Stimulated activated CD4-positive, alpha-beta T cell treated with anti-CD3 and anti-CD28 coated beads, TNF-alpha, amount 100 ng/mL, for 1 hour (primary cell): ENCODE measurements at places on chromosomes 4 and X.

DNA sequence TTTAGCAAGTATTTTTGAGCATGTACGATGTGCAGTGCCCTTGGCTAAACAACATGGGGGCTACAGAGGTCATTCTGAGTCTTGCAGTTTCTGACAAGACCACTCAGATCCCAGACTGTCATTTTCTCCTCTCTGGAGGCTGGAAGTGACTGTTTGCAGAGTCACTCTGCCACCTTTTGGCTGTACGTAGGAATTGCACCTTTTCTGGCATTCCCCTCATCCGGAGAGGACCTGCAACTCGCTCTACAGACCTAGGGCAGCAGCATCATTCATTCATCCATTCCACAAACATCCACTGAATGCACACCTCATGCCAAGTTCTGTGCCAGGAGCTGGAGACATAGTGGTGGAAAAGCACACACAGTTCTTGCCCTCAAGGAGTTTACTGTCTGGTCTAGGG, 160.4 kb upstream of the GPR101 start:
- DNase-seq: no peak

DNA sequence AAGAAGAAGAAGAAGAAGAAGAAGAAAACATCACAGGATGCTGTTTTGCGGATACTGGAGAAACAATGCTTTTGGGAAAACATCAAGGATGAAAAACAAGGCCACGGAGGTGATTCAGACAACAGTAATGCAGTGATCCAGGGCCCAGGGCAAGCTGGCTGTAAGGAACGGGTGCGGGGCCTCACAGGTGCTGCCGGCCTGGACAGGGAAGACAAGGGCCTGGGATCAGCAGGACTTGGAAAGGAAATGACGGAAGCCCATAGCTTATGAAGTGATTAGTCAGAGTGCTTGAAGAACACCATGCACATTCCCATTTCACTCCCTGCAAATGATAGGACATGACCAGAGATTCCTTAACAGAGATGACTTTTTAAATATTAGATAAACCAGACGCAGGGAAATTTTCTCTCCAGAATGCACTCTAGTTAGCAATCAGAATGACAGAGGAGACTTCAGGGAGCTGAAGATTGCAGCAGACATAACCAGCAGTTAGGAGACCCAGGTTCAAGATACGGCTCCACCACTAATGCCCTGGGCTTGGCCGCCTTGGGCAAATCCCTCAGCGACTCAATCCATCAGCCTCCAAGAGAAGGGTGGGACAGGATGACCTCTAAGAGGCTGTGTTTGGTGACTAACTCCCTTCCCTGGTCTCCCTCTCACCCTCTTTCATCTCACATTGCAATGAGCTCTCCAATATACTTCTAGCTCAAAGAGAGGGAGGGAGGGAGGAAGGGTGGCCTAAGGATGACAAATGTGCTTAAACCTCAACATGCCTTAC, 54.1 kb downstream of the APBB2 start:
- no peak for DNase-seq

- no peak for DNase-seq
These were observed 8.5 kb upstream of the TMPRSS11D start for GRCh38 chr4:67892253-67892652.

DNA sequence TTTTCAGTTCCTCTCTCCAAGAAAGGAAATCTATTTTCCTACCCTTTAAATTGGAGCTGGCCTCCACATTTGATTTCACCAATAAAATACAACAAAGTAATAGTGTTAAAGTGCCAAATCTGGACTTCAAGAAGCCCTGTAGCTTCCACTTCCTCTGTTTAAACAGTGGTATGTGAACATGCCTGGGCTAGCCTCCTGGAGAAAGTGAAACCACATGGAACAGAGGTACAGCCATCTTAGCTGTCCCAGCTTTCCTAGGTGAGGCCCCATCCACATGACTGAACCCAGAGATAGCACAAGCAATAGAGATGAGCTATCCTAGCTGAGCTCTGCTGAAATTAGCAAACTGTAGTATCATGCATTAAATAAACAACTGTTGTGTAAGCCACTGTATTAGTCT, 131.8 kb upstream of the VCX start:
- DNase-seq: no peak

GRCh38 chr4:3041192-3042142, 32.9 kb downstream of the HTT-AS start:
- peak; percentile 20 for DNase-seq

- DNase-seq: no peak
These were observed 52.2 kb downstream of the CXorf49B start for GRCh38 chrX:71815121-71815905.

DNA sequence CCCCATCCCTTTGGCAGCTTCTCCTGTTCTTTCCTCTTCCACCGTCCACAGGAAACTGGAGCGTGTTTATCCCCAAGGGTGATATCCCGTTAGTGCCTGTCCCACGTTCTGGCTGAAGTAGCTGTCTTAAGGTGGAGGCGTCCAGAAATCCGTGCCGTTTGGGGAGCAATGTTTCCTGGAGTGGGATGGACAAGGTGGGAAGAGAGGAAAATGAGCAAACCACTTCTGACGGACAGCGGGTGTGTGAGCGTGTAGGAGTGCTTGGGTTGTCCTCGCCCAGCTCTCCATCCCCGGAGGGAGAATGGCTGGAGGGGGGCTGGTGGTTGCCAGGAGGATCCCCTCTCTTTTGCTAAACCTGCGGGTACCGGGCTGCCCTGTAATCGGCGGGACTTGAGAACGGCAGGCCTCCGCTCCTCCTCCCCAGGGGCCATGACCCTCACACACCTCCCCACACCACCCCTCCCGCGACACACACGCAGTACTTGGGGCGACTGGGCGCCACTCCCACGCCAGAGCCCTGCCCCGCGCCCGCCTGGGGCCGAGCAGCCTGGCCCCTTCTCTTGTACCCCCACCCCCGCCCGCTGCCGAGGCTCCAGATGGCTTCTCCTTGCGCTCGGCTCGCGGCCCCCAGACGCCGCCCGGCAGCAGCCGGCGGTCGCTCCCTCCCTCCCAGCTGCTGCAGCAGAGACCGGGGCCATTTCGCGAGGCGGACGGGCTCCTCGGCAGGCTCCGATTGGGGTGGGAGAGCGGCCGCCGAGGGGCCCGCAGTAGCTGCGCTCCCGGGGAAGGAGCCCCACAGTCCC, 13.9 kb upstream of the PRDM8 start:
- peak; percentile 15 for DNase-seq
